ENCODE measurements at places on chromosomes 2 and 18.

GRCh38 chr2:182594286-182594685, 121.8 kb upstream of the DNAJC10 start:
- no peak for DNase-seq

DNA sequence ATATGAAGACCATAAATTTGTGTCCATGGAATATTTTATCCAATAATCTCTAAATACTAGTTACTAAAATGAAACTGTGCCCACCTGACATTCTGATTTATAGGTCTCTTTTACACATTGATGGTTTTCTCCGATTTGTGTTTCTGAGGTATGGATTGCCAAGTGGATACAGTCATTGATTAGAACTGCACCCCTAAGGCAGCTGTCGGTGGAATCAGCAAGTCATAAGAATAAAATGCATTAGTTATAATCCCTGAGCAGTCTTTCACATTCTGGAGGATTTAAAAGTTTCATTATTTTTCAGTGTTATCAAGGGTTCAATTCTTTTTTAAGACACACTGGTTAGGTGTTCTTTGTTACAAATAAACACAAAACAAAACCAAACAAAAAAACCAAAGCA, 6.0 kb downstream of the CAVIN2 start:
- DNase-seq = no peak

GRCh38 chr18:32683044-32683443, 89.8 kb downstream of the KLHL14 start:
- no peak for DNase-seq

- no peak for DNase-seq
Measured at GRCh38 chr2:31244101-31244500, 10.1 kb downstream of the EHD3 start.

DNA sequence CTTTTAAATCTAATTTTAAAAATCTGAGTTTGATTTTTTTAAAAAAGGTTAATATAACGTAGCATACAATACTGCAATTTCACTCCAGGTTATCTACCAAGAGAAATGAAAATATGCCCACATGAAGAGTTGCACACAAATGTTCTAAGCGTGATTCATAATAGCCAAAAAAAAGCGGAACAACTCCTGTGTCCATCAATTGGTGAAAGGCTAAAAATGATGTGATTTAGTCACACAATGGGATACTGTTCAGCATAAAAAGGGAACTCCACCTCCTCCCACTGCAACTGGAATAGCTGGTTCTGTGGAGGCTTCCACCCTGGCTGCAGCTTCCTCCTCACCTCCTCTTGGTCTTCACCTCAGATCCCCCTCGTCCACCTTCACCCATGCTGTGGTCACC, 132.8 kb downstream of the PIK3C3 start:
- no peak for DNase-seq

Data from left renal pelvis (tissue), 4 donors.